ENCODE measurements at places on chromosomes 5 and 9. TPM values are rescaled to one million over a fixed set of nuclear protein-coding genes. Genes with fewer than 3 reads are reported as not detected.
A peak's percentile ranks its signal among the peaks of the same experiment; 100 is the strongest.

BAAT gene
- total RNA-seq = not detected

- peak; percentile 76 for DNase-seq
These were observed 15.8 kb downstream of the F2RL2 start for GRCh38 chr5:76607353-76607871.

STOML2 gene
- 55.1 TPM for total RNA-seq

GPR151 gene
- not detected for total RNA-seq

DNA sequence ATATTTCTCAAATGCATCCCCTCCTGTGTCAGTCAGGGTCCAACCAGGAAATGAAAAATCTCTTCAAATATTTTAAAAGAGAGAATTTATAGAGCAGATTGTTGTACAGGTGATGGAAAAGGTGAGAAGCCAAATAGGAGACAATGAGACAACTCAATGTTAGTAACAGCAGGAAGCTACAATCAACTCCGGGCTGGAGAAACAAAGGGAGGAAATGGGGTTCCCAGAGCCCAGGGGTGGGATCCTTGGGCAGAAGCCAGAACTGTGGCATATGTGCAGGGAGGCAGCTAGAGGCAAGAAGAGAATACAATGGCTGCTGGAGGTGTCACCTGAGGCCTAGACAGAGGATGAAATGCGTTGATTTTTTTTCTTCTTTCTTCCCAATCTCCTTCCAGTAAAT is 361.8 kb upstream of the ACTBL2 start:
- no peak for DNase-seq

DNA sequence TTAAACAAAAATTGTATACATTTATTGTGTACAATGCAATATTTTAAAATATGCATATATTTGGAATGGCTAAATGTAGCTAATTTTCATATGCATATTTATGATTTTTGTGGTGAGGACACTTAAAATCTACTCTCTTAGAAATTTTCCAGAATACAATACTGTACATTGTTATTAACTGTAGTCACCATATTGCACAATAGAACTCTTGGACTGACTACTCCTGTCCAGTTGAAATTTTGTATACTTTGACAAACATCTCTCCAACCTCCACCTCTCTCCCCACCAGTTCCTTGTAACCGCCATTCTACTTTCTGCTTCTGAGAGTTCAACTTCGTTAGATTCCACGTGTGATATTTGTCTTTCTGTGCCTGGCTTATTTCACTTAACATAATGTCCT is 49.2 kb upstream of the TAF11L2 start:
- no peak for DNase-seq

SERF1A gene
- total RNA-seq = 5.6 TPM

INSL6 gene
- not detected for total RNA-seq

GRCh38 chr9:35682051-35682450 is 7.7 kb downstream of the TPM2 start:
- DNase-seq = no peak

AGXT2 gene
- not detected for total RNA-seq

- no peak for DNase-seq
These were observed 19.3 kb upstream of the ISCA1 start for GRCh38 chr9:86301686-86302085.

DNA sequence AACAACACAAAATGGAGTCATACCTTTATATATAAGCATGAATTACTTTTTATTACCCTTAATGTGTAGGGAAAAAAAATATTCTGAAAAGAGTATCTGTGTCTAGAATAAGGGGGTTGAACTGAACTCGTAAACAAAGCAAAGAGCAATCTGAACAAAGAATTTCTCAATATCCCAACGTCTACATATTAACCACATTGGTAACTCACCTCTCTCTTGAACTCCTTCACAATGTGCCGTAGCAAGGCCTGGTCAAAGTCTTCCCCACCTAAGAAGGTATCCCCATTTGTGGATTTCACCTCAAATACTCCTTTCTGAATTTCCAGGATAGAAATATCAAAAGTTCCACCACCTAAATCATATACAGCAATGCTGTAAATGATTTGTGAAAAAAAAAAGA is 8.4 kb downstream of the HSPA9 start:
- no peak for DNase-seq

DNA sequence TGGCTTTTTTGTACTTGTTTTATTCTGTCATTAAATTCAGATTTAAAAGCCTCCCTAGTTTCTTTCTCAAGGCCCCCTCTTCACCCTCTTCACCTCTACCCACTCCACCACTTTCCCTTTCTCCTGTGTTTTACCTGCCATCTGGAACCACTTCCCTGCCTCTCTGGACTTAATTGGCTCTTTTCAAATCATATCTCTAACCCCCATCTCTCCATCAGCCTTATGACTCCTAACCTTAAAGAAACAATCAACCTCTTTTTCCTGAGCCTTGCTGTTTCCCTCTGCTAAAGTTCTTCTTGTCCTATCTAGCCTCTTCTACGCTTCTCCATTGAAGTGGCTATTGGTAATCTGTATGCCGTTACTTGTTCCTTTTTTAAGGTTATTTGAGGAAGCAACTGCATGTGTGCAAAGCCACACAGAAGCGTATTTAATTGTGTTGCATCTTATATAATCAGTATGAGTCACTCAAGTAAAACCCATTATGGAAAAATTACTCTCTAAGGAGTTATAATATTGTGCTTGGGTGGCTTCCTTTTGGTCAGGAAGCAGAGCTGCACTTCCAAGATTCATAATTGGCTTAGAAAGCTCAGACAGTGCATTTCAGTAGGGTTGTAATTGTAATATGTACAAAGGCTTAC is 653.6 kb upstream of the ITGA1 start:
- DNase-seq = no peak

TUSC1 gene
- 10.2 TPM for total RNA-seq

SPINK4 gene
- total RNA-seq = not detected

MRPS2 gene
- total RNA-seq = 9.5 TPM

C9orf78 gene
- 38.4 TPM for total RNA-seq

DNA sequence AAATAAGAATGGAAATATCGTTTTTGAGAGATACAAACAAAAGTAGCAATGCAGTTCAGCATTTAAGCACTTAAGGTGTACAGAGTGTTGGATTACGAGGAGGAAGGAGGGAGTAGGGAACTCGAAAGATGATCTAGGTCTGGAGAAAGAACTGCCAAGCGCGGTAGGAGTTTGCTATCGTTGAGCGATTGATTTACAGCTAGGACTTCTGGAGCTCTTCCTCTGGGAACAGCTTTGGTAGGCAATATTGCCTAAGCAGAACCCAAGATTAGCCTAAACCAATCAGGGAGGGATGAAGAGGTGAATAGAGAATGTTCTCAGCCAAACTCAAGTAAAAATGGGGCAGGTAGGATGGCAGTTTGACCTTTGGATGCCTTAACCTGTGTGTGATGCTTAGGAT is 965 bp downstream of the CLTA start:
- DNase-seq = no peak

GRCh38 chr5:33371660-33372059 is 69.1 kb upstream of the TARS1 start:
- DNase-seq = no peak

INSL4 gene
- not detected for total RNA-seq

DNA sequence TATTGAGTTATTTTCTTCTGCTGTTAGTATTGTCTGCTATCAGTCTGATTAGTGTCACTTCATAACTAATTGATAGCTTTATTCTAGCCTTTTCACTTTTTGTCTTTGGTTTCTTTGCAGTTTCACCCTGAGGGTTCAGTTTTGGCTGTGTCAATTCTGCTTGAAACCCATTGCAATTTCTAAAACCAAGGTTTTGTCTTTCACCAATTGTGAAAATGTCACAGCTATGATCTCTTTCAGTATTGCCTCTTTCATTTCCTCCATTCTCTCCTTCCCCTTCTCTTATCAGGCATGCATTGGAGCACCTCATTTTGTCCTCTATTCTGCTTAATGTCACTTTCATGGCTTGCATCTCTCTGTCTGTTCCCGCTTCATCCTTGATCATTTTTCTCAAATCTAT is 248.1 kb downstream of the YTHDC2 start:
- DNase-seq = no peak

GRCh38 chr5:135864503-135865435 is 30.3 kb downstream of the SLC25A48 start:
- no peak for DNase-seq

C1QTNF3 gene
- 34.8 TPM for total RNA-seq

OR13C4 gene
- total RNA-seq = not detected

- DNase-seq = no peak
These were observed 24.4 kb upstream of the PPP1R2B start for GRCh38 chr5:156825688-156826087.

ANKDD1B gene
- 1.6 TPM for total RNA-seq

DNA sequence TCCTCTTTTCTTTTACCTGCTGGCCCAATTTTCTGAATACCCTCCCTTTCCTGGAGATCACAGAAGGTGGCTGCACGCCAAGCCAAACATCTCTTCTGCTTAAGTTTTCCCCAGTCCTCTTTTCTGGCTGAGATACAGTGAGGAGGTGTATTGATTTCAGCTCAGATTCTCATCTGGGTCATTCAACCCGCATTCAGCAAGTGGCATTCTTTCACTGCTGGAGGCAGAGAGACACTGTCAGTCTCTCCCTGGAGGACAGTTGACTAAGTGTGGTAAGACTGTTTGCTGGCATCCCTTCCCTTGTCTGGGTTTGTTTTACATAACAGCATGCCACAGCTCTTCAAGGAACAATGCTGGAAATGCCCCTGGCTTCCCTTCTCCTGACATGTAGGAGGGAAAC is 60.5 kb downstream of the GABRG2 start:
- DNase-seq = no peak

DNA sequence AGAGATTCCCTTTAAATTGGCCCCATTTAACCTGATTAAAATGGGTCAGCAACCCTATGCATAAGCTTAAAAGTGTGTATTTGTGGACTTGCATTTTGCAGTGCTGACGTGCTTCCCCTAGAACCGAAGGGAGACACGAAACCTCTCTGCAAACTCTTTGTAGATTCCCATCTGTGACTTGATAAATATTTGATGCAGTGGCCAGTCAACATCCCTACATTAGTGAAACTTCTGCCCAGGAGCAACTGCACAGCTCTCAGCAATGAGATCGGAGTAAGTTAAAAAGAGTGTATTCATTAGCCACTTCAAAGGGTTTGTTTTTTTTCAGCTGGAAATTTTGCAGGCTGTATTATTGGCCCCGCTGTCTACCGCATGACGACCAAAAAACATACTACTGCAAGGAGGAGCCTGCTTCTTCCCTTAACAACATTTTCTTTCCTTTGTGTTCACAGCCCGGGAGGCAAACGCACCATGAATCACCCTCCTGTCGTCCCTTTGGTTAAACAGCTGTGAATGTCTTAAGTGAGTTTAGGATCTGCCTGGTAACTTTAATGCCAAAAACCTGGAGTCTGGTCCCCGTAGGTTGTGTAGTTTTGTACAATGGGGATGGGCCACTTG is 38.0 kb upstream of the TCERG1 start:
- no peak for DNase-seq

STKLD1 gene
- total RNA-seq = 0.49 TPM

NTNG2 gene
- 1.6 TPM for total RNA-seq

GRCh38 chr5:124352312-124352711 is 394.1 kb downstream of the ZNF608 start:
- no peak for DNase-seq

Data from skin of body (tissue), 3 donors.